Sigmoid colon (tissue), 7 donors: ENCODE measurements at places on chromosomes 5 and 9.

DNA sequence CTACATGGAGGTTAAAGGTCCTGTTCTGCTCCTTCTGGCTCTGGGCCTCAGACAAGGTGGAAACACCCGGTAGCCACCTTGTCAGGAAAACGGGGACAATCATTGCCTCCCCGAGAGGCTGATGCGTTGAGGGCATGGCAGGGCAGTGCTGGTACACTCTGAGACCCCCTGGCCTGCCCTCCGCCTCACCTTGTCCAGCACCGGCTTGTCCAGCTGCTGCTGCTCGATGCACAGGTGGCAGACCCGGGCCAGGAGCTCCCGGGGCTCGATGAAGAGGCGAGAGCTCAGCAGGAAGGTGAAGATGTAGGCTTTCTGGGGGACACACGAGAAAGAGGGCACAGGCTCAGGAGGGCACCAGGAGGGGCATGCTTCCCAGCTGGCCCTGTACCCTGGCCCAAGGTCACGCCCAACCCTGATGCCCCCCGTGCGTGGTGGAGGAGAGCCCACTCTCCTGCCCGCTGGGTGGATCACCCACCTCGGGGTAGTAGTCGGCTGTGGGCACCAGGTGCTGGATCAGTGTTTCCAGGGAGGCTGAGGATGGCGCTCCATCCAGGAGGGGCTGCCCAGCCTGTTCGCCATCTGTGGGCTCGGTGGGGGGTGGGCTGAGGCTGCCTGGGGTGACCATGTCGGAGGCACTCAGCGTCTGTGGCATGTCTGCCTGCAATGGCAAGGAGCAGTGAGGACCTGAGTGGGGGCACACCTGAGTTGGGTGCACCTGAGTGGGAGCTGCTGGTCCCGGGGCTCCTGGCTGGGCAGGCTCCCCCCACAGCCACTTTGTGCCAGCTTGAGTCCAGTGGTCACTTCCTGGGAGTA lies 66.0 kb upstream of the RNF130 start:
- H3K4me1 ChIP-seq, result no peaks in the 10 kb centered on the region
- peak; percentile 57 for DNase-seq
- no peaks in the 10 kb centered on the region for H3K36me3 ChIP-seq
- H3K27ac ChIP-seq, result no peak overlapping the region
- no peaks in the 10 kb centered on the region for H3K27me3 ChIP-seq

- H3K36me3 ChIP-seq, result peaks cover 7% of the 10 kb centered on the region
- no peak overlapping the region for H3K4me3 ChIP-seq
- H3K27ac ChIP-seq, result no peak overlapping the region
- no peaks in the 10 kb centered on the region for H3K4me1 ChIP-seq
- DNase-seq, result no peak
These were observed 39.1 kb upstream of the CTNNAL1 start for GRCh38 chr9:109052416-109052815.

GRCh38 chr5:141388661-141389060 lies 1.2 kb downstream of the PCDHGB4 start:
- no peak overlapping the region for H3K4me3 ChIP-seq
- H3K27ac ChIP-seq, result no peak overlapping the region
- no peaks in the 10 kb centered on the region for H3K4me1 ChIP-seq
- DNase-seq, result no peak
- H3K27me3 ChIP-seq, result no peaks in the 10 kb centered on the region

- DNase-seq, result no peak
- no peak overlapping the region for H3K27ac ChIP-seq
- no peaks in the 10 kb centered on the region for H3K27me3 ChIP-seq
These were observed 47.3 kb upstream of the GALNT10 start for GRCh38 chr5:154143211-154143641.

DNA sequence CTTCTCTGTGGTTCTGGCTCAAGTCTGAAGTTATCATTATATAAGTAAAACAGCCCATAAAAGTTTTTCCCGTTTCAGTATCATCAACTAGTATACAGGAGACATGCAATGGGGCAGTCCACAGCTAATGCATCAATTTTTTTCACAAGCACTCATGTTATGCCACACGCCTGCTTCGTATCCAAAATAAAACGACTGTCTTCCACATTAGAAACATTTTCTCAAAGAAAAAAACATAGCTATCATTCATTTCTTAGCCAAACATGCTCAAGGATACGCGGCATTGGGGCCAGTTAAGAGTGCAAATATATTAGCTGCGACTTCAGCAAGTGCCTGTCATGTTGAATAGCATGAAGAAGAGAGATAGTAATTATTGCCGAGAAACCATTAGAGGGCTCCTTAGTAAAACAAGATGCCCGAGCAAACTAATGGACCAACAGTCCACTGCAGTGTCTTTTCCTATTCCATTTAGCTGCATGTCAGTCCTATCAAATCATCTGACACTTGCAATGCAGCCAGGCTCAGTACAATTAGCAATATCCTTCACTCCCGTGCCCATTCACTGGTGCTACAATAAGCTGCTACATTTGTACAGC lies 68.5 kb downstream of the BNC2 start:
- H3K27ac ChIP-seq, result no peak overlapping the region
- no peaks in the 10 kb centered on the region for H3K27me3 ChIP-seq
- peaks cover 23% of the 10 kb centered on the region for H3K4me1 ChIP-seq
- no peak for DNase-seq
- no peaks in the 10 kb centered on the region for H3K36me3 ChIP-seq

DNA sequence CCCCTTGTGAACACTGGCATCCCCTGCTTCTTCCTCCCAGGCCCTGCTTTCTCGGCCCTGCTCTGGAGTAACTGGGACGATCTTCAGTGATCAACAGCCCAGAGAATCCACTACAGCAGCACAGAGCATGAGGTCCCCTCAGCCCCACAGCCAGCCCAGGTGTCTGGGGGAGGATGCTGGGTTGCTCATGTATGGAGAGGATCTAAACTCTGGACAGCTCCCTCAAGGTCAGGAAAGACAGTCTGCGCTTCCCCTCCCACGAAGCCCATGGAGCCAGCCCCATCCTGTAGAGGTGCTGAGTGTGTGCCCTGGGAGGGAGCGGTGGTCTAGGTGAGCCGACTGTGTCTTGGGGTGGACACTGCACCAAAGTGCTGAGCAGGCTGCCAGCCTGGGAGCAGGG lies 190.2 kb downstream of the GABBR2 start:
- H3K27ac ChIP-seq, result no peak overlapping the region
- no peak for DNase-seq
- no peaks in the 10 kb centered on the region for H3K36me3 ChIP-seq
- H3K4me3 ChIP-seq, result no peak overlapping the region
- no peaks in the 10 kb centered on the region for H3K27me3 ChIP-seq
- no peaks in the 10 kb centered on the region for H3K4me1 ChIP-seq

DNA sequence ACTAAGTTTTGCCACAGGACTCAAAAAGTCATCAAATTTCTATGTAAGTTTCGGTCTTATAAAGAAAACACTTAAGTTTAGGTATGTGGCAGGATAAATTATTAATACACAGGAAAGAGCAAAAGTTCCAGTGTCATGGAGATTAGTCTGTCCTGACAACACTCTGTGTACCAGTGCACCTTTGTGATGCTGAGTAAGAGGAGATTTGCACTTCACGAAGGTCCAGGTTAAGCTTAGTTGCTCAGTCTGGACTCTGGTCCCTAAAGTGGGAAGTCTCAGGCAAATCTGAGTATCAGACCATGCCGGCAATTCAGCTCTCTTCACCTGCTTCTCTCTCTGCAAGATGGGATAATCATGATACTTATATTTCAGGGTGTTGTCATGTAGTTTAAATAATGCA lies 139.5 kb upstream of the RASGRF2 start:
- no peaks in the 10 kb centered on the region for H3K27me3 ChIP-seq
- no peak overlapping the region for H3K4me3 ChIP-seq
- H3K4me1 ChIP-seq, result no peaks in the 10 kb centered on the region
- no peak overlapping the region for H3K27ac ChIP-seq
- H3K36me3 ChIP-seq, result peaks cover 7% of the 10 kb centered on the region
- DNase-seq, result no peak

DNA sequence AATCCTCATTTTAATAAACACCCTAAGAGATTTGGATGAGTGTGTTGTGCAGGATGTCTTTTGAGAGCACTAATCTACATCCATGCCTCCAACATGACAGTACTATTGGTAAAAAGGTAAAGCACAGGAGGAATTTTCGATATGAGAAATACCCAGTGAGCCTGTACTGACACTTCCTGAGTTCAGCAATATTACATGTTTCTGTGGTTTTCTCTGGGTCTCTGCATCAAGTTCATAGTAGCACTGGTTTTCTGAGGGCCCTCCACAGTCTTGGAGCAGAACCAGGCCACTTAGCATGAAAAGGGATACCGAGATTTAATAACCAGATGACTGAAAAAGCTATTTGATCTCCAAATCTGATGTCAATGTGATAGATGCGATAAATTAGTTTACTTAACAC lies 524.1 kb downstream of the TMEM38B start:
- no peak overlapping the region for H3K27ac ChIP-seq
- no peak for DNase-seq
- H3K4me1 ChIP-seq, result no peaks in the 10 kb centered on the region
- H3K36me3 ChIP-seq, result no peaks in the 10 kb centered on the region
- no peak overlapping the region for H3K4me3 ChIP-seq

DNA sequence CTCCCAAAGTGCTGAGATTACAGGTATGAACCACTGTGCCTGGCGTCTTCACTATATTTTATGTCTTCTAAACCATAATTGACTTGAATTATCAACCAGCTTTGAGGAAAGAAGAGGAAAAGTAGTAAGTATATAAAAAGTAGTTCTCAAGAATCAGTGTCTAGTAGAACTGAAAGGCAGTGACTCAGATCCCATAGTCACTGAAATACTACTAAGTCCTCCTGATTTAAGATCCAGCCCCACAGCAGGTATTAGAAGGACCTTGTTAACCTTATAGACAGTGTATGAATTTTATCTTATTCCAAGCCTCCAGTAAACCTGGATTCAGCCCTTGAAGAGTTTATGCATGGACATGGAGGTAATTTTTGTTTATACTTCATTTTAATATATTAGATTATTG lies 31.5 kb downstream of the LNPEP start:
- no peaks in the 10 kb centered on the region for H3K36me3 ChIP-seq
- H3K27ac ChIP-seq, result peak overlapping the region; percentile 65
- no peaks in the 10 kb centered on the region for H3K27me3 ChIP-seq
- no peak overlapping the region for H3K4me3 ChIP-seq
- peaks cover 23% of the 10 kb centered on the region for H3K4me1 ChIP-seq
- DNase-seq, result no peak

DNA sequence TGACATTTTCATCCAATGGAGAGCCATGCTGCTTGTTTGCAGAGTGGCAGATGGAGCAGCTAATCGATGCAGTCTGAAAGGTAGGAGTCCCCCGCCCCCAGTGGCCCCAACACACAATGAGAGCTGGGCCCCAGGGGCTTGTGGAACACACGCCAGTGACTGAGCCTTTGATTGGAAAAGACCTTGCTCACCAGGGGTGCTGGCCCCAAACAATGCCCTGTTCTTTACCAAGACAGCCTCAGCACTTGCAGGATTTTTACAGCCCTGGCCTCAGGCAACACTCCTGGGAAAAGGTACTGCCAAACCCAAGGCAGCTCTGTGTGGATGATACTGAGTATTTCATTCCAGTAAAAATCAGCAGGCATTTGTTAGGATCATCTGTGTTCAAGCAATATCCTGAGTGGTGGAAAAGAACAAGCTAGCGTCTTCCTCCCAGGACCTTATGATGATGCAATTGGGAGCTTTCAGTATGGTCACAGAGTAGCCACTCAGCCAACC lies 276.8 kb upstream of the CLINT1 start:
- H3K36me3 ChIP-seq, result no peaks in the 10 kb centered on the region
- no peaks in the 10 kb centered on the region for H3K27me3 ChIP-seq
- no peak overlapping the region for H3K27ac ChIP-seq

DNA sequence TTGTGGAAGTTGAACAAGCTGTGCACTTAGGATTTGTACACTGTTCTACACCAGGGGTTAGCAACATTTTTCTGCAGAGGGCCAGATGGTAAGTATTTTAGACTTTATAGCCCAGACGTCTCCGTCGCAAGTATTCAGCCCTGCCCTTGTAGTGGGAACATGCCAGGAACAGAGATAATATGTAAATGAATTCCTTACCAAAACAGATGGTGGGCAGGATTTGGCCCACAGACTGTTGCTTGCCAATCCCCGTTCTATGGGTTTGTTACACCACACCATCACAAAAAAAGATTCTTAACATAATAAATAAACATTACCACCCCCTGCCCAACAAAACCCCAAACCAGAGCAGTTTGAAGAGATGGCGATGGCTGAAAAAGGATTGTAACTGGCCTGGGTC lies 74.3 kb downstream of the AMBP start:
- DNase-seq, result no peak
- no peaks in the 10 kb centered on the region for H3K27me3 ChIP-seq
- H3K27ac ChIP-seq, result no peak overlapping the region
- H3K36me3 ChIP-seq, result no peaks in the 10 kb centered on the region
- H3K4me1 ChIP-seq, result no peaks in the 10 kb centered on the region

DNA sequence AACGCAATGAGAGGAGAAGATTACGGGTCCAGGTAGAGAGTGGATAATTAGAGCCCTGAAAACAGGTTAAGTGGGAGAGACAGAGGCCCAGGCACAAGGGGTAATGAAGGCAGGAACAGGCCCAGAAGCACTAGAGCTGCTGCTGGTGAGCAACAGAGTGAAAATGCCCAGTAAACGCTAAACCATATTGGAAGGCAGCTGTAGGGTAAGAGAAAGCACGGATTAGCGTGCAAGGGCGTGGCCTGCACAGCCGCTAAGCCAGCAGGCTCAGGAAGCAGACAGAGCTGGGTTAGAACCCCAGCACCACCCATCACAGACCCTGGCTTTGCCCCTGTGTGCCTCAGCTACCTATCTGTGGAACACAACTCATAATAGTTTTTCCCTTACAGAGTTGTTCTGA lies 93.2 kb downstream of the PAX5 start:
- no peaks in the 10 kb centered on the region for H3K36me3 ChIP-seq
- H3K4me1 ChIP-seq, result no peaks in the 10 kb centered on the region
- H3K27me3 ChIP-seq, result no peaks in the 10 kb centered on the region

GRCh38 chr5:58330781-58331180 lies 129.1 kb downstream of the PLK2 start:
- H3K36me3 ChIP-seq, result no peaks in the 10 kb centered on the region
- no peak overlapping the region for H3K27ac ChIP-seq
- DNase-seq, result no peak
- no peaks in the 10 kb centered on the region for H3K4me1 ChIP-seq
- H3K27me3 ChIP-seq, result no peaks in the 10 kb centered on the region
- H3K4me3 ChIP-seq, result no peak overlapping the region

DNA sequence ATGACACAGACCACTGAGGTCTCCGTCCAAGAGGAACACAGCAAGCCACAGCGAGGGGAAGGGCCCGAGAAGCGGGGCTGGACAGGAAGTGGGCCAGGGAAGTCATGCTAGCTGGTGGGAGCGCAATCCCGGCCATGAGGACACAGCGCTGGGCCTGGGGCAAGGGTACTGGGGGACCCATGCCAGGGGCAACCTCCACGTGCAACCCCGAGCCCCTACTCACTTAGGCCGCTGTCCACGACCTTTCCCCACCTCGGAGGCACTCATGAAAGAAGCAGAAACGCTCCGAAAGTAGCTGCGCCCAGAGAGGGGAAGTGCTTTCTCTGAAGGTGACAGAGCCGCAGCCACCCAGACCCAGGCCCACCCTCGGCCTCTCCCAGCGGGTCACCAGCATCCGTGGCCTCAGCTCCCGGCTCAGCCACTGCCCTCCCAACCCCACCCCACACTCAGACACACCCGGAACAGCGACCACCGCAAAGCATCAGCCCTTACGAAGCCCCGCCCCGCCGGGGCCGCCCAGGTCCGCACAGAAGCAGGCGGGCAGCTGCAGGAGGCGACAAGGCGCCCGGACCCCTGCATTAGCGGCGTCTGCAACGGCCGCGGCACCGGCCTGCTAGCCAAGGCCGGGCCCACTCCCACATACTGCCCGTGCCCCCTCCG lies 782 bp downstream of the BICD2 start:
- H3K4me3 ChIP-seq, result peak overlapping the region; percentile 77
- H3K27ac ChIP-seq, result peak overlapping the region; percentile 87
- no peaks in the 10 kb centered on the region for H3K36me3 ChIP-seq
- peak; percentile 75 for DNase-seq
- H3K27me3 ChIP-seq, result no peaks in the 10 kb centered on the region
- peaks cover 46% of the 10 kb centered on the region for H3K4me1 ChIP-seq
